ENCODE measurements at places on chromosomes 4 and X.

GRCh38 chr4:186013419-186014186 is 55.4 kb upstream of the TLR3 start:
- DNase-seq: no peak

GRCh38 chr4:128686032-128686465 is 123.5 kb upstream of the JADE1 start:
- DNase-seq: no peak

DNA sequence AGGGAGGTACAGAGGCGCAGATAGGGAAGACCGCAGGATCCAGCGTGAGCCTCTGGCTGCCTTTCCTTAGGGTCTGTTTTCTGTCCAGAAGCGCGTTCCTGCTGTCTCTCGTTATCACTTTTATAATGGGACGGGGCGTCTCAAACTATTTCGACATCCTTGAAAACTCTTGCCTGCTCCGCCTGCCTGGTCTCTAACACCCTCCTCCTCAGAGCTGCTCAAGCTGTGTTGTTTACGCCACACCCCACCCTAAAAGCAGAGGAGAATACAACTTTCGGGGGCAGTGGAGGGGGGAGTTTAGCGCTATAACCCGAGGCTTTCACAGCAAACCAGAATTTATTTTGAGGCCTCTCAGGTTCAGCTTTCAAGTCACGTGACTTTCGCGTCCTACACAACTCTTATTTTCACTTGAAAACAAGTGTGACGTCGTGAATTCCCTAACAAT is 646 bp upstream of the FAM3A start:
- DNase-seq: no peak

GRCh38 chr4:133584714-133585113 is 435.6 kb downstream of the PCDH10 start:
- DNase-seq: peak; percentile 19

GRCh38 chrX:129310000-129310399 is 213.3 kb downstream of the SMARCA1 start:
- DNase-seq: no peak

DNA sequence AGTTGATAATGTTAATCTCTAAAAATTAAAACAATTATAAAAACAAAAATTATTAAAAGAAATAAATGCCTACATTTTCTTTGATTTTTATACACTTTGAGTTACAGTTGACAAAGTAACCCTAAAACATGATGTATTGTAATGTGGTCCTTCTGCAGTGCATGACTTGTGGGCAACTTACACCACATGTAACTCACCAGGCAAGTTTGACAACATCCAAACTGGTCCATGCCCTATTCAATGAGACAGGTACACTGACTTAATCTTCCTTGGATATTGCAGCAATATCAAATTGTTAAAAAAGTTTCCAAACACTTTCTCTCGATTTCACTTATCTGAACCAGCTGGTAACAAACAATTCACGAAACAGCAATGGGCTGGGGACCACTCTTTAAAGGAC is 81.5 kb downstream of the FTHL17 start:
- no peak for DNase-seq
